Activated T-cell treated with anti-CD3 and anti-CD28 coated beads for 4 hours (primary cell): ENCODE measurements at places on chromosomes 2 and 18.

DNA sequence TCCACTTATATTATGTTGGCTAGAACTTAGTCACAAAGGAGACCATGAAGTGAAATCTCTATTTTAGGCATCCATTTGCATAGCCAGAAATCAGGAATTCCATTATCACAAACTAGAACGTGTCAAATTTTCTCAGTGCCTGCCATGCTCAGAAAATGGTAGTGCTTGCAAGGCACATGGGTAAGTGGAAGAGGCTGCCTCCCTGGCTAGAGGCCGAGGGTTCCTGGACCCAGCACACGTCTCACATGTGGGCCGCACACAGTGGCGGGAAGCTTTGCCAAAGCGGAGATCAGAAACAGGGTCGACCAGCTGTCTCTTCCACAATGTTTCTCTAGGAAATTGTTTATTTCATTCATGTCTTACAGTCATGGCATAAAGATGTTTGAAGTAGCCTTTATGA, 42.3 kb downstream of the TRAF3IP1 start:
- no peak for DNase-seq

- DNase-seq, result no peak
Observed at GRCh38 chr18:74142252-74142651, 5.4 kb downstream of the FBXO15 start.

DNA sequence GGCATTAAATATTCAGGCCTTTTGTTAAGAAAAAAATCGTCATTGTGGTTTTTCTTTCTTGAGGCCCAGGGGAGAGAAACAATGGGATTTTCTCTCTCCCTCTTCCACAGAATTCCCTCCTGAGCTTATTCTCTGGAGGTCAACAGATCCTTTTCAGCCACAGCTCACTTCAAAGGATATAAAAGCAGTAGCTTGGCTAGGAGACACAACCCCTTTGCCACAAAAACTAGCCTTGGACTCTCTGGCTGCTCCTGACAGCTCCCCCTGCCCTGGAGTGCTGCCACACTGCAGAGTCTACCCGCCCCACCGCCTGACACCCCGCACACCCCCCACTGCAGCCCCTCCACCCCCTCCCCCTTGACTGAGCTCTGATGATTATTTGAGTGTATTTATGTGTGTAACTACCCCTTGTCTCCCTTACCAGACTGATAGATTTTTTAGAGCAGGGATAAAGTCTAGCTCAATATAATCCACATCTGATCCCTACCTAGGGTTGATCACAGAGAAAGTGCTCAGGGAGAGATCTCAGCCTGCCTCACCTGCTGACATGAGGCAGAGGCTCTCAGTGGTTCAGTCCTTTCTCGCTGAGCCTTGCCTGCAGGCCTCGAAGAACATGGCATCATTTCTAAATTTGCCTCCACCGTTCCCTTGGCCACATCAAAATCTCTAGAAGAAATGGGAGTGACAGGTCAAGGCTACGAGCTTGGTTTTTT, 132.2 kb upstream of the SP5 start:
- no peak for DNase-seq

- DNase-seq, result no peak
Observed at GRCh38 chr2:82344670-82345069, 2040.1 kb upstream of the LRRTM1 start.

- DNase-seq, result no peak
Observed at GRCh38 chr18:48961547-48961946, 10.8 kb upstream of the SMAD7 start.

- no peak for DNase-seq
Observed at GRCh38 chr2:239696559-239697207, 295.9 kb upstream of the HDAC4 start.
